HS-5 (cell line): ENCODE measurements at places on chromosomes 4 and X.

GRCh38 chr4:185702147-185702663 is 109.8 kb downstream of the SORBS2 start:
- DNase-seq = no peak

DNA sequence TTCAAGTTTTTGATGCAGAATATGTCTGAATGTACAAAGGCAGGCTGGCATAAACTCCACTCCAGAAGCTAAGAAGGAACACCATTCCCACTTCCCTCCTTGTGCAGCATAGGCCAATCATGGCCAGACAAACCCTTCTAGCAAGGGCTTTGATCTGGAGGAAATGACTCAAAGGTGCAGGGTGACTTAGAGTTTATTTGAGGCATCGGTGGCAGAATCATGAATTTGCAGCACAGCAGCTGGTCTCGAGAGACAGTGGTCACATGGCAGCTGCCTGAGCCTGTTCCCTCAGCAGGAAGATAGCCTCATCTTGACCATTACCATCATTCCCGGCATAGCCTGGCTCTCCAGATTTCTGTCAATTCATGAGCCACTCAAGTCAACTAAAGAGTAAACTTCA is 154.5 kb downstream of the ATP10D start:
- no peak for DNase-seq

DNA sequence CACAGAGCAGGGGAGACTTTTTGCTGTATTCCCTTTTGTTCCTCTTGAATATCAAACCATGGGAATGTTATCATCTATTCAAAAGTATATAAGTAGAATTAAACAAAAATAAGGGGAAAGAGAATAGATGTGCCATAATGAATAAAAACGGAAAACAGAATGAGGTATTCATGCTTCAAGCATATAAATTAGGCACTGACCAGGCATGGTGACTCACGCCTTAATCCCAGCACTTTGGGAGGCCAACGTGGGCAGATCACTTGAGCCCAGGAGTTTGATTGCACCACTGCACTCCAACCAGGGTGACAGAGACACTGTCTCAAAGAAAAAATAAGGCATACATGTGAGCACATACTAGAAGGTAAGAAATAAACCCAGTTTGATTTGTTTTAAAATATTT is 16.3 kb upstream of the NEUROG2 start:
- no peak for DNase-seq

- no peak for DNase-seq
Observed at GRCh38 chrX:13081395-13082205, 37.2 kb upstream of the FAM9C start.

DNA sequence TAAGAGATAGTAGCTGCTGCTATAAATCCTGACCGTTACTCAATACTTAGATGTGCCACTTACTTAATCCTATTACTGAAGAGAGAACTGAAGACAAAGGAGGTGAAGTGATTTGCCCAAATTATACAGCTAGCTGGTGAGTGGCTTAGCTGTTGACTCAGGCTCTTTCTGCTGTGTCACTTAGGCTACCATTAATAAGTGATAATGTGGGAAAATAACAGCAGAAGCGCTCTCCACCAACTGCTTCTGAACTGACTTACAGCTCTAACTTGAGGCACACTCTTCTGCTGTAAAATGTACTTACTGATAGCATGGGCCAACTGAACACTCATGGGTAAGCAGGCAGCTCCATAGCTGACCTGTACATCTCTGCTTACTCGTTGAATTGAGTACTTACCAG is 7.5 kb upstream of the KLHL5 start:
- no peak for DNase-seq

- DNase-seq = no peak
Observed at GRCh38 chr4:55993994-55994663, 45.4 kb downstream of the CEP135 start.

- no peak for DNase-seq
Observed at GRCh38 chrX:19698122-19698521, 182.8 kb upstream of the MAP3K15 start.

GRCh38 chrX:100587861-100588260 is 3.1 kb downstream of the TNMD start:
- no peak for DNase-seq
